ENCODE measurements at places on chromosomes 13 and 19. TPM values are rescaled to one million over a fixed set of nuclear protein-coding genes. Genes with fewer than 3 reads are reported as not detected.

The PSG3 gene
- not detected for total RNA-seq

The CBY2 gene
- total RNA-seq = not detected

The FEM1A gene
- 11.8 TPM for total RNA-seq

The OXGR1 gene
- not detected for total RNA-seq

The TNNT1 gene
- total RNA-seq = 10.9 TPM

GRCh38 chr13:98462241-98462882 is 114.5 kb downstream of the STK24 start:
- no peak for DNase-seq

GRCh38 chr19:41698746-41699230 is 9.6 kb upstream of the CEACAM5 start:
- no peak for DNase-seq

DNA sequence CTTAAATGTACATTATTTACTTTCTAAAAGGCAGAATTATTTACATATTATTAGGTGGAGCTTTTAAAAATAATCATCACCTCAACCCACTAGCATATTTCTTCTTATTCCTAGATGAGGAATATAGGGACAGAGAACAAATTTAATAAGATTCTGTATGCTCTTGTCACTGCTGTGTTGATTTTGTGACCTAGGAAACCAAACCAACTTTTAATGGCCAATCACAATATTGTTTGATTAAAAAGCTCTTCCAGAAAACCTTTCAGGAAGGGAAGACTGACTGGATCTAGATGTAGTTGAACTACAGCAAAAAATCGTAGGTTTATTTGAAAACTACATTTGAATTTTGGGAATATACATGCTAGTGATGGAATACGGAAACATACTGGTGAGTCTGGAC is 91.8 kb upstream of the RAP2A start:
- no peak for DNase-seq

GRCh38 chr19:35249146-35249847 is 495 bp downstream of the LSR start:
- DNase-seq = no peak

GRCh38 chr19:17847538-17848366 is at the start of gene JAK3:
TSS of gene JAK3 (minus strand) at chr19:17847982. CDS start at chr19:17844417, 3,565 bp downstream.
- DNase-seq = peak; percentile 75

DNA sequence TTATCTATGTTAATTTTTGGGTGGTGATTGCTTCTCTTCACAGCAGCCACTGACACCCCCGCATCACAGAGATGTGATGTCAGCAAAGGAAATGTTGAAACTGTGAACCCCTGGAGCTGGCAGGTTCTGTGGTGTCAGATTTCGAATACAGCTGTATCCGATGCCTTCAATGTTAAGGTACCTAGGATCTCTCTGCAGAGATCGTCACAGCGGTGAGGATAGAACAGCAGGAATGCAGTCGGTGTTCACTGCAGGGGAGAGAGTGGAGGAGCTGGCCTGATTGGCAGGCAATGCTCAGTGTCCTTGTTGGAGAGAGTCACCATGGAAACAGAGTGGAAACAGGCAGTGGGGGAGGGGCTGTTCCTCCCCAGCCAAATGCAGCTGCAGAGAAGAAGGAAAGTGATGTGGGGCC is 79.5 kb upstream of the ZNF835 start:
- no peak for DNase-seq

GRCh38 chr13:67033170-67033569 is 197.0 kb downstream of the PCDH9 start:
- DNase-seq = no peak

DNA sequence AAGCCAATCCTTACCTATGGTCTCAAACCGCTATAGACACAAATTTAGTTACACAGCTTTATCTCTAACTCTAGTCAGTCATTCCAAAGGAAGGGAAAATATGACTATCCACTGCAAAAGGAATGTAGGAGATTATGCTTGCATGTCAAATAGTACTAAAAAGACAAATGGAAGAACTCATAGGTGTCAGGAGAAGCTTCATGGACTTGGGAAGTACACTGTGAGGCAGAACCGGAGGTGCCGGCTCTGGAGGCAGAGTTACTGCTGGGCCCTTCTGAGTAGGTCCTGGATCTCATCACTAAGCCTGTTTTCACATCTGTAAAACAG is 97.5 kb downstream of the FOXO1 start:
- DNase-seq = no peak

DNA sequence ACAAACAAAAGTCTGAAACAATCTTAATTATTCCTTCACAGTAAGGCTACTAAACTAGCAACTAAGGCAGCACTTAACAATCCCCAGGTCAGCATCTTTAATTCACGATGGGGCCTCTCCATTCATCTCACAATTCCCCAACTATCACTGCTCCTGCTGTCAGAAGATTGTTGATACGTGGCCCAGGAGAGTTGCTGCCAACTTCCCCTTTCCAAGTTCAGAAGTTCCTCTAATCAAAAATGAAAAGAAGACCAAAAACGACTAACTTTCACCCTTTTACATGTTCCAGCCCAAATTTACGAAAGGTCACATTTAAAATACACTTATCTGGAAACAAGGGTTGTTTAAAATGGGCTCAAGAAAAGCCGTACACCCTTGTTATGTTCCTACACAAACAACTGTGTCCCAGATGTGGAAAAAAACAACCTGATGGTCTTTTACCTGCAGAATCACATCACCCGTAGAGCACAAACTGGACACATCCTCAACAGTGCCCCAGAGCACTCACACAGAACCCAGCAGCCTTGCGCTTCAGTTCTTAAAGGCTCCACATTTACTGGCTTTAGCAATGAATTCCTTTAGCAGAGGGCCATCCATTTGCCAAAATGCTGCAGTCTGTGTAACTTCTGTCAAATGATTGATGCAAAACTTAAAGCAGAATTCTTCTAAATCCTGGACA is 38.0 kb downstream of the PHF11 start:
- DNase-seq = no peak

GRCh38 chr19:23075031-23075733 is 41.6 kb upstream of the ZNF730 start:
- DNase-seq = peak; percentile 45

DNA sequence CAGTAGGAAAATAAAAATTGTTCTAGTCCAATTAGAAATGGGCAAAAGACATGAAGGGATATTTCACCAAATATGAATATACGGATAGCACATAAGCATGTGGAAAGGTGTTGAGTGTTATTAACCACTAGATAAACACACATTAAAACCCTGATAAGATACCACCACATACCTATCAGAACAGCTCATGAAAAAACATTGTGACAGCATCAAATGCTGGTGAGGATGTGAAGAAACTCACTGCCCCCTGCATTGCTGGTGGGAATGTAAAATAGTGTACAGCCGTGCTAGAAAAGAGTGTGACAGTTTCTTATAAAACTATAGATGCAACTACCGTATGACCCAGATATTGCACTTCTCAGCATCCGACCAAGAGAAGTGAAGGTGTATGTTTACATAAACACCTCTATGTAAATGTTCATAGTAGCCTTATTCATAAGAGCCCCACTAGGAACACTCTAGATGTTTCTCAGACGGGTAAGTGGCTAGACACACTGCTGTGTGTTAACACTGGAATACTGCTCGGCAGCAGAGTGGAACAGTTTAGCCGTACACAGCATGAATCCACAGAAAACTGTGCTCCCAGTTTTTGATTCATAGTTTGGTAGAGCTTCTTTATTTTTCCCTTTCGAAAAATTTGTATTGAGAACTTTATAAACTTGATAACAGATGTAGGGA is 321.1 kb downstream of the MYO16 start:
- DNase-seq = no peak

DNA sequence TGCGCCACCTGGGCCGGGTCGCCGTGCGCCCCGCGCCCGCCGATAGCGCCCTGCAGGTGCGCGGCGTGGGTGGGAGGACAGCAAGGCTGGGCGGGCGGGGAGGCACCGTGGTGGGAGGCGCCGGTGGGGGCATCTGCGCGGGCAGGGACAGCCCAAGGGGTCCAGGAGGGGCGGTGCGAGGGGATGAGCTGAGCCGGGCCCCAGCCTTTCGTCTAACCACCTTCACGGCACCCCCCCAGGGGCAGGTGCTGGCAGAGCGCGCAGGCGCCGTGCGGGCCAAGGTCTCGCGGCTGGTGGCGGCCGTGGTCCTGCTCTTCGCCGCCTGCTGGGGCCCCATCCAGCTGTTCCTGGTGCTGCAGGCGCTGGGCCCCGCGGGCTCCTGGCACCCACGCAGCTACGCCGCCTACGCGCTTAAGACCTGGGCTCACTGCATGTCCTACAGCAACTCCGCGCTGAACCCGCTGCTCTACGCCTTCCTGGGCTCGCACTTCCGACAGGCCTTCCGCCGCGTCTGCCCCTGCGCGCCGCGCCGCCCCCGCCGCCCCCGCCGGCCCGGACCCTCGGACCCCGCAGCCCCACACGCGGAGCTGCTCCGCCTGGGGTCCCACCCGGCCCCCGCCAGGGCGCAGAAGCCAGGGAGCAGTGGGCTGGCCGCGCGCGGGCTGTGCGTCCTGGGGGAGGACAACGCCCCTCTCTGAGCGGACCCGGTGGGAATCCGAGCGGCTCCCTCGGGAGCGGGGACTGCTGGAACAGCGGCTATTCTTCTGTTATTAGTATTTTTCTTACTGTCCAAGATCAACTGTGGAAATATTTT is 3.1 kb downstream of the KISS1R start:
- no peak for DNase-seq

- no peak for DNase-seq
These were observed 2532.9 kb downstream of the PCDH9 start for GRCh38 chr13:64697226-64697625.

GRCh38 chr13:107866032-107866940 is 349.1 kb downstream of the LIG4 start:
- no peak for DNase-seq

GRCh38 chr19:50772476-50772875 is 2.2 kb downstream of the GPR32 start:
- no peak for DNase-seq

DNA sequence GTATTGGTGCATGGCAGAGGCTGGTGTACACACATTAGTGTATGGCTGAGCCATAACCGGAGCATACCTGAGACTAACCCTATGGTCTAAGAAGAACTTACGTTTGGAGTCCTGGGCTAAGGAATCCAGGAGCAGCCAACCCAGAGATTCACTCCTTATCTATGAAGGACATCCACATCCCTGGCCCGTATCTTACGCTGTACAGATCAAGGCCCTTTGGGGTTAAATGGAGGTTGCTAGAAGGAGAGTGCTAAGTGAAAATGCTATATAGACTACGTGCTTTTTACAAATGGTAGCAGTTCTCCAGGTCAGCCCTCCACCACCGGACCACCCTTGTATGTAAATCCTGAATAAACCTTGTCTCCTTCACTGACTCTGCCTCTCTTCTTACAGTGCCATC is 1.9 kb upstream of the SUGT1 start:
- DNase-seq = no peak

DNA sequence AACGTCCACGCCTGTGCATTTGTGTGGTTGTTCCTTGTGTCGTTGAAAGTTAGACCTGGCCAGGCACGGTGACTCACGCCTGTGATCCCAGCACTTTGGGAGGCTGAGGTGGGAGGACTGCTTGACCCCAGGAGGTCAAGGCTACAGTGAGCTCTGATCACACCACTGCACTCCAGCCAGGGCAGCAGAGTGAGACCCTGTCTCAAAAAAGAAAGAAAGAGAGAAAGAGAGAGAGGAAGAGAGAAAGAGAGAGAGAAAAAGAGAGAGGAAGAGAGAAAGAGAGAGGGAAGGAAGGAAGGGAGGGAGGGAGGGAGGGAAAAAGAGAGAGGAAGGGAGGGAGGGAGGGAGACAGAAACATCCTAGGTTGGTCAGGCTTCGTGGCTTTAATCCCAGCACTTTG is 5.1 kb downstream of the ZNF114 start:
- DNase-seq = no peak

GRCh38 chr13:34647379-34648150 is 294.5 kb upstream of the NBEA start:
- no peak for DNase-seq
